ENCODE measurements at places on chromosomes 4 and X. TPM values are rescaled to one million over a fixed set of nuclear protein-coding genes. Genes with fewer than 3 reads are reported as not detected.

- H3K27me3 ChIP-seq, result no peaks in the 10 kb centered on the region
- H3K27ac ChIP-seq, result peak overlapping the region; percentile 28
- peaks cover 42% of the 10 kb centered on the region for H3K4me1 ChIP-seq
- DNase-seq, result peak; percentile 39
- H3K36me3 ChIP-seq, result no peaks in the 10 kb centered on the region
- no peak overlapping the region for H3K4me3 ChIP-seq
Measured at GRCh38 chrX:77450996-77451395, 3.8 kb downstream of the FGF16 start.

DNA sequence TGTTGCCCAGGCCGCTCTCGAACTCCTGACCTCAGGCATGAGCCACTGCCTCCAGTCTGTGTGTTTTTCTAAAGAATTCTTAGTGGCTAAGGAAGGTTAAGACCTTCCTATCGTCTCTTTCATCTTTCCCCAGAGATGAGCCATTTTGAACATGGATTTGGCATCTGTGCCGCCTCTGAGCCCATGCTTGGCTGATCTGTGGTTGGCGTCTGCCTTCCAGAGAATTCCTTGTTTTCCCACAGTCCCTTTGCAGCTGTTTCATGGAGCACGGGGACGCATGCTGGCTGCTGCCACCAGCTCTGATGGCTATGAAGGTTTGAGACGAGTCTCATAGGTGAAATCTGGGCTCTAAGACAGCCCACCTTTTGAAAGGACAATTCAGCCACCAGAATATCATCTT, 60.4 kb downstream of the SHROOM2 start:
- H3K4me1 ChIP-seq, result peaks cover 21% of the 10 kb centered on the region
- H3K36me3 ChIP-seq, result no peaks in the 10 kb centered on the region

- H3K27me3 ChIP-seq, result peaks cover 11% of the 10 kb centered on the region
- peak; percentile 70 for DNase-seq
- no peaks in the 10 kb centered on the region for H3K36me3 ChIP-seq
- H3K4me1 ChIP-seq, result peaks cover 5% of the 10 kb centered on the region
- H3K27ac ChIP-seq, result no peak overlapping the region
- peak overlapping the region; percentile 75 for H3K4me3 ChIP-seq
Measured at GRCh38 chr4:1579901-1580691, 104.0 kb downstream of the FAM53A start.

DNA sequence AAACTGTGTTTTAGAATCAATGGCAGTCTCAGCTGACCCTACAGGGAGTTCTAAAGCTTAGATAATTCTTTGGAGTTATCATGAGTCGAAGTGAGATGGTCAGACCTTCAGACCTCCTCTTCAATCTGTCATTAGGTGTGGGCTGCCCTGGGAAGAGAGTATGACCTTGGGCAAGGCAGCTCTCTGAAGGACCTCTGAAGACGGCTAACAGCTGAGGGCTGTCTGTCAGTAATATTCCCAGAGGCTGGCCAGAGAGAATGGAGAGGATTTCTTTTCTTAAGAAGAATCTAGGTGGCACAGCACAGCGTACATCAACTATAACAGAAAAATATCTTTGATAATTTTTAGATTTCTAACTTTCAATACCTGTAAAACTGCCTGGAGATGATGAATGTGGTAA, 379.4 kb downstream of the ZNF674 start:
- no peaks in the 10 kb centered on the region for H3K27me3 ChIP-seq
- no peaks in the 10 kb centered on the region for H3K36me3 ChIP-seq
- no peak for DNase-seq
- H3K27ac ChIP-seq, result no peak overlapping the region
- H3K4me3 ChIP-seq, result no peak overlapping the region

GRCh38 chr4:146857298-146857697, 88.4 kb downstream of the TTC29 start:
- H3K27ac ChIP-seq, result no peak overlapping the region
- no peak overlapping the region for H3K4me3 ChIP-seq
- no peak for DNase-seq
- no peaks in the 10 kb centered on the region for H3K4me1 ChIP-seq
- peaks cover 2% of the 10 kb centered on the region for H3K27me3 ChIP-seq

DNA sequence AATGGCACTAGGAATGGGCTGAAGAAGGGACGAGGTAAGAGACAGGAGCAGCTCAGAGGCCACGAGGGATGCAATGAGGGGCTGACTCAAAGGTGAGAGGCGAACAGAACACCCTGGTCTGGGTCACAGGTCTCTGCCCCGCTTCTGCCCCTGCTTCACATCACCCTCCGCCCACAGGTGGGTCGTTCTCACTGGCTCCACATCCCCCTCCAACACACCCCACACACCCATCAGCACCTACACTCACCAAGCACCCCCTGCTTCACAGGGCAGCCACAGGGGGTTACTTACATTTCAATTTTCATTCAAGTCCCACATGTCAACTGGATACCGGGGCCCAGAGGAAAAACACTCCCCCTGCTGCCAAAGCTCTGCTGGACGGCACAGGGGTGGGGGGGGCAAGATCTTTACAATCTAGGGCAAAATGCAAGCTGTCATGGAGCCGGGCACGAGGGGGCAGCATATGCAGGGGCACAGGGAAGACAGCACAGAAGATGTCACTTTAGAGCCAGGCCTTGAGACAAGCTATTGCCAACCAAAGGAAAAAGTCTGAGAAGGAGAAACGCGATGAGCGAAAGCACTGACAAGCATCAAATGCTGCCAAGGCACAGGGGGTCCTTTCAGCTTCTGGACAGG, 94.0 kb downstream of the AFAP1 start:
- H3K4me3 ChIP-seq, result no peak overlapping the region
- peak overlapping the region; percentile 98 for H3K27ac ChIP-seq
- no peak for DNase-seq
- peaks cover 18% of the 10 kb centered on the region for H3K36me3 ChIP-seq
- no peaks in the 10 kb centered on the region for H3K27me3 ChIP-seq

GRCh38 chr4:168275836-168276235, 42.7 kb downstream of the DDX60 start:
- no peaks in the 10 kb centered on the region for H3K36me3 ChIP-seq
- H3K4me3 ChIP-seq, result no peak overlapping the region
- no peaks in the 10 kb centered on the region for H3K27me3 ChIP-seq

DNA sequence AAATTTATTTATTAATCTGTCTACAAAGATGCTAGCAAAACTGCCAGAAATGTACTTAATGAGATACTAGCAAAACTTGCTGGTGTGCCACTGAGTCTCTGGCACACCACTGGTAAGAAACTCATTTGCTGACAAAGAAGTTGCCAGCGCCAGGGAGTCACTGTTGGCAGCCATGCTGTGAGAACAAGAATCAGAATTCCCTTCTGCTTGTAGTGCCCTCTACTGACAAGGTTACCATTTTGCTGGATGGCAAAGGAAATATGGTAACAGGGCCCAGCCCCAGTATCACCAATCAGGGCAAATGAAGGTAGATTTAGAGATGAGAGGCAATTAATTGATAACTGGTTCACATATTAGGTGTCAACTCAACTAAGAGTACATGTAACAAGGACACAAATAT, 750.1 kb upstream of the ADGRL3 start:
- DNase-seq, result no peak
- no peaks in the 10 kb centered on the region for H3K27me3 ChIP-seq
- no peak overlapping the region for H3K4me3 ChIP-seq

GRCh38 chr4:104859601-104860237, 287.0 kb upstream of the TET2 start:
- H3K4me3 ChIP-seq, result no peak overlapping the region
- H3K36me3 ChIP-seq, result no peaks in the 10 kb centered on the region
- no peaks in the 10 kb centered on the region for H3K27me3 ChIP-seq
- no peak overlapping the region for H3K27ac ChIP-seq

Gene FABP2
- not detected for total RNA-seq

Gene RNF212
- 2.3 TPM for total RNA-seq

Gene RASGEF1B
- not detected for total RNA-seq

Gene OPN1MW3
- not detected for total RNA-seq
